Osteoblast (primary cell): ENCODE measurements at places on chromosomes 2 and 18.

DNA sequence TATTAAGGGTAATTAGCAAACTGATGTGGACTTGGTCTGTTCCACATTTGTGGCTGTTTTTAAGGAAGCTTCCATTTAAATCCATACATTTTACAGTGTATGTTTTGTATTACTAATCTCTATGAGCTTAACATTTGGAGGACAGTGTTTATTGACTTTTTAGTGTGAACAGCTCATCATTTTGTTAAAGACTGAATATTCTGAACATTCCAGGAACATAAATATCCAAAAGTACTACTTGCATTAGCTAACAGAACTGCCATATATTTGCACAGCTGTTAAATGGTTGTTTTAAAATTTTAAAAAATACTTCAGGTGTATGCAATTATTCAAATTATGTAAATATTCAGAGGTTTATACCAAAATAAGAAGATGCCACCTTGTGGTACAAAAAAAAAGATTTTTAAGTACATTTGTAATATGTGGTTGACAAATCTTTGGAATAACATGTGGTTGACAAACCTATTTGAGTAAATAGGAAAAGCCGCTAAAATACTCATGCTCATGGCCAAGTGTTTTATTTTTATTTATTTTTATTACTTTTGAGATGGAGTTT lies 439.7 kb upstream of the FANCL start:
- peak; percentile 1 for DNase-seq

GRCh38 chr2:109438773-109439389 lies 174.9 kb downstream of the SEPTIN10 start:
- peak; percentile 94 for DNase-seq

DNA sequence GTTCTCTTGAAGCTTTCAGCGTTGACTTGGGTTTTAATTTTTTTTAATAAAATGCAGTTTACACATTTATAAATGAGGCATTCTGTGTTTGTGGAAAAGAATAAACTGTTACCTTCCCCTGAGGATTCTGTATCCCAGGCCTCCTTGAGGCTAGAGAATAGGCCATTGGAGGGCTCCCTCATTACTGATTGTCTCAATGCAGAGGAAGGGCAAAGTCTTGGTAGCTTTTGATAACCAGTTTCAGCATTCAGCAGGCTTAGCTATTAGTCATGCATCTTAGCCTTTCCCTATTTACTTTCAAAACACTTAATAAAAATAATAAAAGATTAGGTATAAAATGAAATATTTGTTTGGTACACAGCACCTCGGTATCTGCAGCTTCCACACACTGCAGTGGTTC lies 58.1 kb upstream of the OTX1 start:
- no peak for DNase-seq

GRCh38 chr2:117199511-117199910 lies 615.0 kb upstream of the DDX18 start:
- no peak for DNase-seq

GRCh38 chr2:30305235-30305634 lies 73.9 kb downstream of the LBH start:
- peak; percentile 82 for DNase-seq

DNA sequence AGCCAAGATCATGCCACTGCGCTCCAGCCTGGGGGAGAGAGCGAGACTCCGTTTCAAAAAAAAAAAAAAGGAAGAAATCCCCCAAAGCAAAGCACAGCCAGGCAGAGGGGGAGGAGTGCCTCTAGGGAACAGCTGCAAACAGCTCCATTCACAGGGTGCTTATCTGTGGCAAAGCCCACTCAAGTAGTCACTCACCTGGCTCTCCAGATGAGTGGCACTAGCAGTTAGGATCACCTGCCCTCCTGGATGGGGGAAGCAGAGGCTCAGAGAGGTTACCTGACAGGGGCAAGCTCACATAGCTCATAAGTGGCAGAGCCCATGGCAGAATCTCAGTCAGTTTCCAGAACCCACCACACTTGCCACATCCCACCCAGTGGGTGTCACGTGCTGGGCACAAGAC lies 30.3 kb downstream of the TFCP2L1 start:
- no peak for DNase-seq

DNA sequence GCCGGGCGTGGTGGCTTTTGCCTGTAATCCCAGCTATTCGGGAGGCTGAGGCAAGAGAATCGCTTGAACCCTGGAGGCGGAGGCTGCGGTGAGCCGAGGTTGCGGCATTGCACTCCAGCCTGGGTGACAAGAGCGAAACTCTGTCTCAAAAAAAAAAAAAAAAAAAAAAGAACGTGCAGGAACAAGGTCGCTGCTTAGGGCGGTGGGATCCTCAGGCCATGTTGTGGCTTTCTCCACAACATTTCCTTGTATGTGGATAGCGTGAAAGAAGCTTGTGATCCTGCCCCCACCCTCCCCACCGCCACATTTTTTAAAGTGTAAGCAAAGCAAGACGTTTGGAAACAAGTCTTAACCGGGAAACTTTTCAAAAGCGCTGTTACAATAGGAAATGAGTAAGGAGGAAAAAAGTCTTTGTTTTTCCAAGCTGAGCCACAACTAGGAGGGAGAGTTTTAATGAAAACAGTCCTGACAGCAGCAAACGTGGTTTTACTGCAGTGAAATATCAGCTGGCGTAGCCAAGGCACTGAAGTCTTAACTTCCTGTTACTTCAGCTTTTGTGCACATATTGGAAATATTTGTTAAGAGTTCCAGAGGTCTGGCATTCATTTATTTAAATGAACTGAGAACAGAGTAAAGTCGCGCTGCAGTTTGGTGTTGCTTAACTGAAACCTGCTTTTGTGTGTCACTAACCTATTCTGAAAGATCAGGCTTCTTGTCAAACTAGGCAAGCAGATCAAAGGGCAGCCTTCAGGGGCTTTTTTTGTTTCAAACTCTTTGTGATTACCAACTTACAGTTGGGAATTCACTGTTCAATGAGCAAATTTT lies 3.8 kb downstream of the TGIF1 start:
- peak; percentile 83 for DNase-seq

DNA sequence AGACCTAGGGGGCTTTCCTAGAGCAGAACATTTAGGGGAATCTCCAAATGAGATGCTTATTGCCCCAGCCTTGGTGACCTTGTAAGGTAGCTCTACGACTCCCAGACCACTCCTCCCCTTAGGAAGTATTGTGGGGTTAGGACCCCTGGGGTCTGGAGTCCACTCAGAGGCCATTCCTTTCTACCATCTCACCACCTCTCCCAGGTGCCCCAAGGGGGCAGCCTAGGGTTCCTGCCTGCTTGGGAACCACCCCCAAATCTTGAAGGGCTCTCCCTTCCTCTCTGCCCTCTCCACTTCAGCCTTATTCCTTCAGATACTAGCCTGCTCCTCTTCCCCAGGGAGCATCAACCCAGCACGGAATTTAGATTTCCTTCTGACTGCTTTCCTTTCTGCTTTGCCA lies 17.5 kb upstream of the EXOC6B start:
- no peak for DNase-seq

DNA sequence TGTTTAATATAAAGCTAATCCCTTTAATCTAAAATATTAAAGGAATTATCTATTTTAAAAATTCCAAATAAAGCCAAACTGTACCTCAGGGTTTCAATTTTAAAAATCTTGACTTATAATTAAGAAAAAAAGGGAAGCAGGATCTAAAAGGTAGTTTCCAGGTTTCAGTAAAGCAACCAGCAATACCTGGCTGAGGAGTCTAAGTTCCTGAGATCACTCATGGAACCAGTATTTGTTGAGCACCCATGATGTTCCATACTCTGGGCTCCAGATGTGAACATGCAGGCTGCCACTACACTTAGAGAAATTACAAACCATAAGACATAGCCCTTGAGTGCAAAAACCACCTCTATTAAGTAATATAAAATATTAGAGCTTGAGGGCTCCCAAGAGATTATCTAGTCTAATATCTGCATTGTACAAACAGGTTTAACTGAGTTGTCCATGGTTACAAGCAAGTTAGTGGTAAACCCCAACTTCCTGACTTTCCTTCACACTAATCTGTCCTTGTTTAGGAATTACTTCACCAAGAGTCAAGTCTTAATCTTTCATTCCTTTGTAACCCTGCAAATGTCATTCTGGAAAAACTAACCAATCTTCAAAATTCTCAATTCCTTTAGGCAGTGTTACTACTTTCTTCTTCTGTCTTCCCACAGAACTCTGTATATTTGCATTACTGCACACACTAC lies 49.2 kb downstream of the CLASP1 start:
- no peak for DNase-seq

DNA sequence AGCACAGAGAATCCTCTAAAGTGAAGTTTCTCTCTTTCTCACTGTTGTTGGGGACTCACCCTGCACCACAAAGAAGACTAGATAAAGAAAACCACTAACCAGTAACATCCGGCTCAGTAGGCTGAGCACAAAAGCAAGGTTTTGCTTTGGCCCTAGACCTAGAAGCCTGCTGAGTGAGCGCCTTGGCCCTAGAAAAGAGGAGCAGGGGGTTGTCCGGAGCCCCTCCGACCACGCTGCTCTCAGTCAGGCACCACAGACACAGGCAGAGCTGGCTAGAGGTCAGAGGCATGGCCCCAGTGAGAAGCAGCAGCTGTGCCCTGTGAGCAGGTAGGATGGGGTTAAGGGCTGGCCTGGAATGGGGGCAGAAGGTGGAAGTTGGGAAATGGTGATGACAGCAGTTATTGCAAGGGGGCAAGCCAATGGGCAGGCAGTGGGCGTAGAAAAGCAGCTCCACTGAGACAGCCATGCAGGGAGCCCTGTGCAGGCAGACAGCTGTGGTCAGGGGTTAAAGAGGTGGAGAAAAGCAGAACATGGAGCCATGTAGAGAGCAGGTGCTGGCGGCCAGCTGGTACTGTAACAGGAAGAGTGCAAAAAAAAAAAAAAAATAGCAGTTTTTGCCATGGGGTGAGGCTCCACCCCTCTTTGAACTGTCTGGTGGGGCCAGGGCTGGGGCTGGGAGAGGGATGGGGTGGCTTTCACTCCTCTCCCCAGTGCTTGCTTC lies 36.9 kb upstream of the SLC14A1 start:
- no peak for DNase-seq

GRCh38 chr2:88024509-88024908 lies 8.2 kb upstream of the RNU2-63P start:
- DNase-seq, result no peak

GRCh38 chr18:49590608-49591007 lies 28.8 kb downstream of the LIPG start:
- no peak for DNase-seq

GRCh38 chr2:201411421-201411820 lies 39.8 kb downstream of the TRAK2 start:
- DNase-seq, result peak; percentile 8

- DNase-seq, result peak; percentile 99
Measured at GRCh38 chr18:12307701-12308385, at the start of gene TUBB6. Gene TUBB6, plus strand, starts transcription at chr18:12308241. Its CDS starts 52 bp downstream, at chr18:12308293.

- DNase-seq, result peak; percentile 52
Measured at GRCh38 chr2:237464757-237465391, 22.2 kb upstream of the MLPH start.

DNA sequence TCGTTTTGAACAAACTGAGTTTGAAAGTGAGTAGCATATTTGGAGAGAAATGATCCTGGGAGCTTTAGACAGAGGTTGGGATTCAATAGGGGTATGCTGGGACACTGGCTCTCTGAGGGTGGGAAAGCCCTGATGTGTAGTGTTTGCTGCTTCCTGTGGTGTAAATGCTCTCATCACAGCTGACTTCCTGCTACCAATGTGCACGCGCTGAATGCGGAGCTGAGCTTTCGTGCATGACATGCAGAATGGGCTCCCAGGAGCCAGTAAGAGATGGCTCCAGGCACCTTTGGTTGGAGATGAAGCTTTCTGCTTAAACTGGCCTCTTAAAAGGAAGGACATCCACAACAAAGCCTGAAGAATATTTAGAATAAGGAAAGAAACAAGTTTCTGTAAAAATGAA lies 224.1 kb upstream of the CCDC150 start:
- no peak for DNase-seq

DNA sequence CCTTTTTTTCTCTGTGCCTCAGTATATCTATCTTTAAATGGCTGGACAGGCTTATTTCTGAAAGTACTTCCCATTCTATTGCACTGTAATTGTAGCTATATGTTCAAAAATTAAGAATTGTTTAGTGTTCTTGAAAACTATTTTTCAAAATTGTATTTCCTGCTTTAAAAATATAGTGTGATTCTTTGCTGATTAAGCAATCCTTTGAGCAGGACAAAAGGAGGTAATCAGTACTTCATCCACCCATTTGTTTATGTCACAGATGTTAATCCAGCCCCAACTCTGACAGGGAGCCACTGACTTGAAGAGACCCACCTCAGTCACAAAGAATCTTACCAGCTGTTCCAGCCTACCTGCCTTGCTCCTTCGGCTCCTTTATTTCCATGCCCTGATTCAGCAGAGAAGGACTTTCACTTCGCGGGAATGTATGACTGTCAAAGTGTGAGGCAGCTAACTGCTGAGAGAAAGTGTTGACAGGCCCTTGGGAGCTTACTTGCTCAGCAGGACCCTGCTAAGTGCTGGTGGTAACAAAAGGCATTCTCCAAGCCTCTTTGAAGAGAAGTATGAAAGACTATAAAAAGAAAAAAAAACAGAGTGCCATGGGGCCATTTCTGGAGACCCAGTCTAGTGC lies 393.3 kb upstream of the CYRIA start:
- DNase-seq, result no peak

DNA sequence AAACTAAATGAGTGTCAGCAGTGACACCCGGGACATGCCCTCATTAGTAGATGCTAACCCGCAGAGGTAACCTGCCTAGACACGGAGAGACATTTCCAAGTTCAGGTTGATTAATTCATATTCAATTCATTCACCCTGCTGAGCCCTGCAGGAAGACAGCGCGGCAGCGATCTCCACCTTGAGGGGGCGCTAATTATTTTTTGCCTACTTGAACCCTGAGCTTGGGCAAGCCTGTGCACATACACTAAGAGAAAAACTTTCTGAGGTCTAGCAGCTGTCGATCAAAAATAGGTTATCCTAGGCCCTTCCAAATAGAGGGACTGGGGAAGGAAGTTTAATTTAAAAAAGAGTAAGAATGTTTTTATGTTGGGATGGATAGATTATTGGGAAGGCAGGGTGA lies 1.3 kb upstream of the LYPD6 start:
- peak; percentile 87 for DNase-seq

- DNase-seq, result no peak
Measured at GRCh38 chr2:14535156-14535555, 97.4 kb upstream of the LRATD1 start.

DNA sequence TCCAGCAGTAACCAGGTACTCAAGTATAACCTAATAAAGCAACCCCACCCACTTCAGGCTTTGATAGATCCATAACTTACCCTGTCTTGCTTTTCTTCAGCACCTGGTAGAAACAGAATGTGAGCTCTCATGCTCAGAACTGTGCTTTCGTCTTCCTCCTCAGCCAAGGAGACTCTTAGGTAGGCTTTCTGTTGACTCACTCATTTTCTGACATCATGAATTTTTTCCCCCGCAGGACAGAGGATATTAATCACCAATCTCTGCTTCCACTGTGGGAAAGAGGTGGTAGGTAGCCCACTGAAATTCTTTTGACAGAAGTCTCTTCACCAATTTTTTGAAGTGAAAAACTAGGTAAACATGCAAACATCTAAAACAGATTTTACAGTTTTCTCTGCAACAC lies 241.2 kb upstream of the KCNJ3 start:
- DNase-seq, result no peak

- DNase-seq, result no peak
Measured at GRCh38 chr2:45134014-45134413, 124.8 kb upstream of the SIX2 start.
